ENCODE measurements at places on chromosomes 12 and 14.
A peak's percentile ranks its signal among the peaks of the same experiment; 100 is the strongest.

DNA sequence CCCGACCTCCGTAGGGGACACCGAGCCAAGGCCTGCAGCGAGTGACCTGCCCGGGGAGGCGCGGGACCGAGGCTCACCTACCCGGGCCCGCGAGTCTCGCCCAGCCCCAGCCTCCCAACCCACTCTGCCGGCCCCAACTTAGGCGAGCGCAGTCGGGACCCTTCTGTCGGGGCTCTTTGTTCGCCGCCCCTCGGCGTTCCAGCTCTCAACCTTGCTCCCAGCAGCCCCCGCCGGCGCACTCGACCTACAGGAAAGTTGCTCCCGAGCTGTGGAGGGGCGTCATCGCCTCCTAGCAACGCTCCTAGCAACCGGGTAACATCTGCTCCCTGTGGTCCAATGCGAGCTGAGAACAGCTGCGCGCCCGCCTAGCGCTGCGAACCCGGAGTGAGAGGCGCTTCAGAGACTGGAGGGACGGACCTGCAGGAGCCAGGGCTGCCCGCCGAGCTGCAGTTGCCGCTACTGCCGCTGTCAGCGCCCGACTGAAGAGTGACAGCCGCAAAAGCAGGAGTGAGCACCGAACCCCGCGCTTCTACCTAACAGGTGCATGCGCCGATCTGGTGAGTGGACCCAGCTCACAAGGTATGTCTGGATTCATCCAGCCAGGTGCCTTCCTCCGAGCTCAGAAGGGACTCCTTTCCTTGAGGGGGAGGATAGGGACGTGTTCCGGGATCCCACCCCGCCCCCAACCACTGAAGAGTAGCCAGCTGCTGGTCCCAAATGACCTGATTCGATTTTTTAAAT lies 355.0 kb downstream of the SNAPC1 start:
- no peak for DNase-seq

DNA sequence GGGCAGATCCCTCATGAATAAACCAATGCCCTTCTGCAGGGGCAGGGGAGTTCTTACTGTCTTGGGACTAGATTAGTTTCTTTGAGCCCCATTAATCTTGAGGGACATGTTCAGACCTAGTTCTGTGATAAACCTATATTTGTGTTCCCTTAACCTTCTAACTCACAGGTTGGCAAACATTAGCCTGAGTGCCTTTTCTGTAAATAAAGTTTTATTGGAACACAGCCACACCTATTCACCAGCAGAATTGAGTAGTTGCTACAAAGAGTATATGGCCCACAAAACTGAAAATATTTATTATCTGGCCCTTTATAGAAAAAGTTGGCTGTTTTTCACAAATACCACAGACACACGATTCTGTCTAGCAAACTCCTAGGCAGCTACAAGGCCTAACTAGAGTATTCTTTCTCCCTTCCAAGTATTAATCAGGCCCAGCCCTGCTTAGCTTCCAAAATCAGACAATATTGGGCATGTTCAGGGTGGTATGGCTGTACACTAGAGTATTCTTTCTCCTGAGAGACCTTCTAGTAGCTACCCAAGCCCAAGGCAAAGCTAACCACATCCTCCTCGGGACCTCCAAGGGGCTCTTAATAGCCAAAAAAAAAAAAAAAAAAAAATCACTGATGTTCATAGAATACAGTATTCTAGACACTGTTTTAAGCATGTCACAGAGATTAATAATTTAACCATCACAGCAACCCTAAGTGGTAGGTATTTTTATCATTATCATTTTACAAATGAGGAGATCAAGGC lies 199.3 kb upstream of the PWP1 start:
- DNase-seq: no peak

GRCh38 chr12:40194846-40195245 lies 30.0 kb upstream of the LRRK2 start:
- DNase-seq: no peak

DNA sequence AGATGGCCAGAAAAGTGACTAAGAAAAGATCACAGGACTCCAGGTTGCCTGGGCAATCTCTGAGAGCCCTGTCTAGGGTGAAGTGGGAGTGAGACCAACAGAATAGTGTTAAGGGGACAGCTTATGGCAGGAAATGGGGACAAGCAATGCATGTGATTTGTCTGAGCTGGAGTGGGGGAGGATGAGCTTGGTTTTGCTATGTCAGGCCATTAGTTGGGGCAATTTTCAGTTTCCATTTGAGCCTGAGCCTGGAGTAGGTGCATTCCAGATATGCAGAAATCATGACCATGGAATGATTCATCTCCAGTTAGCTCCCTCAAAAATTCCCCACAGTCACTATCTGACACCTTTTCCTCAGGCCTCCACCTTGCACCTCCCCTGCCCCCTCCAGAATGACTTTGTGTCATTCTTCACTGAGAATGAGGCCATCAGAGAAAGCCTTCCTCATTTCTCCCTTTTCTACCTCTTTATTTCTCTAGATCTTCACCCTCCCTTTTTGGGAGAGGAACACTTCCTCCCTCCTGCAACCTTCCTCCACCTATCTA lies 150.9 kb upstream of the PLEKHG7 start:
- DNase-seq: no peak

DNA sequence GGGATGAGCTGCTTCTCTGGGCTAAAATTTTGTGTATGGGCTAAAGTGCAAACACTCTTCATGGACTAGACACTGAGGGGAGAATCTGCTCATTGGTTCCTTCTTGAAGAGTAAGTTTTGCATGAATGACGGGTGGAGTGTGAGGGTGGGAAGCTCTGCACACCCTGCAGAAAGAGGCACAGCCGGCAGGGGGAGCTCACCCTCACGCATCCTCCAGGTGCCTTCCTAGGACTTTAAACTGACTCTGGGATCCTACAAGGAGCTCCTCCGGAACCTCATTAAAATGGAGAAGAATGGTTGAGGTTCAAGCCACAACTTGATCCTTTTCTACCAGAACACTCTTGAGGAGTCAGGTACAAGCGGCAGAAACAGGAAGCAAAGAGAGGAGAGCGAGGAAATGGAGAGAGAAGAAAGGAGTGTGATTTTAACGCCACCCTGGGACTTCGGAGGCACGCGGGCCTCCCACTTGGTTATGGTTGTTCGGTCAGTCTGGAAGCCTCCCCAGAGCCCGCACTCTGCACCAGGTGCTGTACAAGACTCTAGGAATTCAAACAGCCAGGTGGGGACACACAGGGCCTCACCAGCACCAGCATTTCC lies 87.5 kb downstream of the SETD3 start:
- DNase-seq: peak; percentile 91

DNA sequence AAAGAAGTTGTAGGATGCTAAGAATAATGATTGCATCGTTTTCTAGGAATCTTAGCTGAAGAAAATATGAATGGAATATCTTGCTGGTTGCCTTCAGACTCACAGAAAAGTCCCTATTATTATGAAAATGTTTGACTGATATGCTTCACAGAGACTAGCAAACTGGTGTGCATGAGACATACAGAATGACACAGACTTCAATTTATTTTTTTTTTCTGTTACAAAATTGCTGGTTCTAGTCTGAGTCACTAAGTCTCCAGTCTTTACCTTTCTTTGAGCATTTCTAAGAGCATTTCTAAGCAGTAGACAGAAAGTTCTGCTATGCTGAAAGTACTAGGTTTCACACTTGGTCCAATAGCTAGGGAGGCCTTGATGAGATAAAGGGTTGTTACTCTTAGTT lies 377.6 kb upstream of the ATP2B1 start:
- no peak for DNase-seq
